Activated CD4-positive, alpha-beta memory T cell treated with anti-CD3 and anti-CD28 coated beads, Interleukin-2, amount 10 ng/mL, durations not matched to agents 7 days and 5 days (primary cell): ENCODE measurements at places on chromosomes 2 and 18. TPM values are rescaled to one million over a fixed set of nuclear protein-coding genes. Genes with fewer than 3 reads are reported as not detected.

- peak; percentile 38 for DNase-seq
- H3K4me1 ChIP-seq: no peaks in the 10 kb centered on the region
- no peak within 1 kb of the TSS for H3K4me3 ChIP-seq
- no peaks in the 10 kb centered on the region for H3K36me3 ChIP-seq
- H3K27ac ChIP-seq: no peak within 1 kb of the TSS
Measured at GRCh38 chr2:26692279-26692896, at the start of gene KCNK3. KCNK3 (plus strand) TSS chr2:26692722; CDS start chr2:26692876, 154 bp downstream.

Gene SERPINB2
- total RNA-seq: not detected

Gene POMC
- total RNA-seq: 2.7 TPM

DNA sequence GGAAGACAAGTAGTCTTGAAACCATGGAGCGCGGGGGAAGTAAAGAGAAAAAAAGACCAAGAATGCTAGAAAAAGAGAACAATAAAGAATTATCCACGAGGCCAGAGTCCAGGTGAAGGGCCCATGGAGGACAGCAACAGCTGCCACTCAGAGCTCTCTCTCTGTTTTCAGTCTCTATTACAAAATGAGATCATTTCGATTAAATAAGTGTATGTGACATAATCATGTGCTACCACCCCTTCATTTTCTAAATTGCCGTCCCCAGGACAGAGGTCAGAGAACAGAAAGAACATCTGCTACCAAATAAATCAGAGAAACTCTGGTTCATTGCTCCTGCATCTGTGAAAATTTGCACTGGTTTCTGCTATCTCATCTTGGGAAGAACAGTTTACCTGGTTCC is 838.7 kb downstream of the RNF144A start:
- H3K27me3 ChIP-seq: peaks cover 2% of the 10 kb centered on the region
- H3K27ac ChIP-seq: no peak overlapping the region
- peaks cover 50% of the 10 kb centered on the region for H3K36me3 ChIP-seq
- peaks cover 13% of the 10 kb centered on the region for H3K4me1 ChIP-seq

DNA sequence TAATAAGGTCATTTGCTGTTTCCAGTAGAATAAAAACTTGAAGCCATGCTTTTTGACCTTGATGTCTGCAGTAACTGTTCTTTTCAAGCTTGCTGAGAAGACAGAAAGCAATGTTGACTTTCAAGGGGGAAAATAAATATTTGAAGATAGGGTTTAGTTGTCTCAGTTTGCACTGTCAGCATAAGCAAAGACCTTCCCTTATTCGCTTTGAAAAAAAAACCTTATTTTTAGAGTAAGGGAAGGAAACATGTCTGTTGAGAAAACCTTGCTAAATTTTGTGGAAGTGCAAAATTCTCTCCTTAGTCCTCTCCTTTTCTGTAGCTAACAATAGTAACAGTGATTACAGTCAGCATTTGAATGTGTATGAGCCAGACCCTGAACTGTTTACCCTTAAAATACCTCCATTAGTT is 43.1 kb downstream of the MAP4K4 start:
- H3K27me3 ChIP-seq: no peaks in the 10 kb centered on the region
- DNase-seq: no peak
- H3K27ac ChIP-seq: no peak overlapping the region
- peaks cover 52% of the 10 kb centered on the region for H3K4me1 ChIP-seq
- no peak overlapping the region for H3K4me3 ChIP-seq
- peaks cover 4% of the 10 kb centered on the region for H3K36me3 ChIP-seq

Gene SP140
- total RNA-seq: 132 TPM
